Stimulated activated CD8-positive, alpha-beta memory T cell treated with anti-CD3 and anti-CD28 coated beads, Interleukin-7, amount 100 ng/mL, for 1 hour (primary cell): ENCODE measurements at places on chromosomes 1 and 21.

GRCh38 chr21:28714777-28715464 lies 277.8 kb downstream of the LTN1 start:
- no peak for DNase-seq

- no peak for DNase-seq
Observed at GRCh38 chr1:230536641-230537155, 105.6 kb upstream of the COG2 start.

DNA sequence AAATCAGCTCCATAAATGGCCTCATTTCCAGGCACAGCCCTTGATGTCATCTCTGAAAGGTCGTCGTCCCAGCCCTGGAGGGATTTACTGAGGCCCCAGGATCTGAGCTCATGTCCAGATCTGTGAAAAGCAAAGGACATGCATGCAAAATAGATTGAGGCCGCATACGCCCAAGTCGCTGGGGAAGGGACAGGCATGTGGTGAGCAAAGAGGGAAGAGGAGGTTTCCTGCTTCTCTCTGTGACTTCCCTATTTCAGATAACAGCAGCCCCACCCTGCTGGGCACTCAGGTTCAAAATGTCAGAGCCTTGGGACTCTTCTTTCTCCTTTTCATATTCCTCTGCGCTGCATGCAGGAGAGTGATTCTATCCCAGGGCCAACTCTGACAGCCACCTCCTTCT lies 197.2 kb downstream of the ADSS2 start:
- no peak for DNase-seq

- DNase-seq: no peak
Observed at GRCh38 chr1:240044620-240045019, 47.1 kb upstream of the FMN2 start.

DNA sequence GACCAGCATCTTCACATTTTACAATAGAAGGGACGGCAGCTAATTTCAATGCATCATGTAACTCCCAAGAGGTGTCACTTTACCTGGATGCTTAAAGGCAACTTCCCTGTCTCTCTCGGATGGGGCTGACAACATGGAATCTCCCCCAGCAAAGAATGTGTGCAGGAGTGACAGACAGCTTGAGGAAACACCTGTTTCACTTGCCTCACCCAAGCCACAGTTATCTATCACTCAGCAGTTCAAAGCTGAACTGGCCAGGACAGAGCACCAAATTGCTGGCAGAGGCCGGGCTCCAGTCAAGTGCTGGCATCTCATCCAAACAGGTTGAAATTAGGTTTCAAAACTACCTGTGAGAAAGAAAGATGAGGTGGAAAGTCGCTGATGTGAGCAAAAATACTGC lies 538.0 kb upstream of the PLXNA2 start:
- DNase-seq: no peak

DNA sequence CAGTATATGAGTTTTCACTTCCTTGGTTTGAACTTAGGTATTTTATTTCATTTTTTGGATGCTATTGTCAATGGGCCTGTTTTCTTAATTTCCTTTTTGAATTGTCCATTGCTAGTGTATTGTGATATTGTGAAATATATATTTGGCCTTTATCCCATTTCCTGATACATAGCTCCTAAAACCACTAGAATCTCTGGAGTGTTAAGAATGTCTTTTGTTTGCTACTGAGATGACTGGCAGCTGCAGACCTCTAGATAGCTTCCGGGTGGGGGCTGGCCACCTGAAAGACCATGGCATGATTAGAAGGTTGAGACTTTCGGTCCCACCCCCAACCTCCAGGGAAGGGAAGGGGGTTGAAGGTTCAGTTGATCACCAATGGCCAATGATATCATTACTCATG lies 245.4 kb downstream of the KCNJ6 start:
- no peak for DNase-seq

- DNase-seq: no peak
Observed at GRCh38 chr1:186653312-186653711, 26.9 kb downstream of the PTGS2 start.

DNA sequence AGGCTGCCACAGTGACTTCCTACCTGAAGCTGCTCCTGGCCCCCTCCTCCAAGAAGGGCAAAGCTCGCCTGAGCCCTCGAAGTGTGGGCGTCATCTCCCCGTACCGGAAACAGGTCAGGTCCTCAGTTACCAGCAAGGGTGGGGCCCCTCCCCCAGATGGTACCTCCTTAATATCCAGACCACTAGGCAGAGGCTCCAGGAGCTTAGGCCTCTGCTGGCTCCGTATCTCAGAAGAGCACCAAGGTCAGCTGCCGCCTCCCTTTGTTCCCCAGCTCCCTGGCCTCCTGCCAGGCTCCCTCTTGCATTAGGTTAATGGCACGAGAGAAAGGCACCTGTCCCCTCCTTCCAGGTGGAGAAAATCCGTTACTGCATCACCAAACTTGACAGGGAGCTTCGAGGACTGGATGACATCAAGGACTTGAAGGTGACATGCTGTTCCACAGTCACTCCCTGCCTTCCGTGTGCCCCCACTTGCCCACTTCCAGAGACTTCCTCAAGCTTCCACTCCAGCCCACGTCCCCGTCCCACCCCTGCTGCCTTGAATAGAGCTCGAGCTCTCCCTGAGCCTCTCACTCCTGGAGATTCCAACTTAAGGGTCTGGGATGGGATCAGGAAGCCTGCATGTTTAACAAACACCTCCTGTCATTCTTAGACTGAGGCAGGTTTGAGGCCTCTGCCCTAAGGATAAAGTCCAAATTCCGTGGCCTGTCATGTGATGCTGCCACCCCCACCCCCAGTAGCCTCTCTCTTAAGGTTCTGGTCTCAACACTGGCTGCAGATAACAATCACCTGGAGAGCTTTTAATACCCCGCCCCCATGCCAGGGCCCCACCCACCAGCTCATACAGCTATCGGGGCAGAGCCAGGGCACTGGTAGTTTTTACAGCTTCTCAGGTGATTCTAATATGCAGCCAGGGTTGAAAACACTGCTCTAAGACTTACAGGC lies 8.3 kb downstream of the RHOC start:
- DNase-seq: no peak

GRCh38 chr1:118154220-118154619 lies 30.8 kb downstream of the SPAG17 start:
- no peak for DNase-seq
